ENCODE measurements at places on chromosomes 2 and 18. TPM values are rescaled to one million over a fixed set of nuclear protein-coding genes. Genes with fewer than 3 reads are reported as not detected.

ATG16L1 gene
- total RNA-seq = 24.8 TPM

ELOA2 gene
- not detected for total RNA-seq

PRKAG3 gene
- total RNA-seq = not detected

MC5R gene
- 0.25 TPM for total RNA-seq

DCDC2C gene
- 0.49 TPM for total RNA-seq

TIGD1 gene
- total RNA-seq = 8.9 TPM

FIGN gene
- total RNA-seq = 3.7 TPM

GPR155 gene
- 15.2 TPM for total RNA-seq

IL1R1 gene
- 0.74 TPM for total RNA-seq

ANXA4 gene
- total RNA-seq = 4.4 TPM
